ENCODE measurements at places on chromosomes 12 and 14.

- no peak for DNase-seq
These were observed 1003.8 kb downstream of the TMTC2 start for GRCh38 chr12:83690465-83690864.

DNA sequence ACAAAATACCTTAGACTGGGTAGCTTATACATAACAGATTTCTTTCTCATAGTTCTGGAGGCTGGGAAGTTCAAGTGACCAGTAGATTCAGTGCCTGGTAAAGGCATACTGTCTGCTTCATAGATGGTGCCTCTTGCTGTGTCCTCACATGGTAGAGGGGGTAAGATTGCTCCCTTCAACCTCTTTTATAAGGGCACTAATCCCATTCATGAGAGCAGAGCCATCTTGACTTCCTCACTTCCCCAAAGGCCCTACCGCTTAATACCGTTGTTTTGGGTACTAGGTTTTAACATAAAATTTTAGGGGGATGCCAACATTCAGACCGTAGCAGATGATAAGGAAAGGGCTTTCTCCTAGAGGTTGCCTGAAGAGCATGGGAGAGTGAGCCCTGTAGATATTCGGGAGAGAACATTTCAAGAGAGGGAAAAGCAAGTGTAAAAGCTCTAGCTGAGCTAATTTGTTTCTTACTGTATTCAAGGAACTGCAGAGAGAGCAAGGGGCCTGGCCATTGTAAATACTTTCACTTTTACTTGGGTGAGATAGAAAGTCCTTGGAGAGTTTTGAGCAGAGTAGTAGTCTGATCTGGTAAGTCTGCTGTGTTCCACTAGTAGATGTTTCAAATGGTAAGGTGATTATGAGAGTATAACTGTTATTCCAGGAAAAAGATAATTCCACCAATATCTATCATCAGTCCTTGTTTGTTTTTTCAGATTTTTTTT is 27.3 kb downstream of the FRS2 start:
- DNase-seq, result no peak

GRCh38 chr12:45697371-45697770 is 32.1 kb upstream of the ARID2 start:
- no peak for DNase-seq

GRCh38 chr12:17456486-17456885 is 633.5 kb downstream of the RERGL start:
- no peak for DNase-seq

DNA sequence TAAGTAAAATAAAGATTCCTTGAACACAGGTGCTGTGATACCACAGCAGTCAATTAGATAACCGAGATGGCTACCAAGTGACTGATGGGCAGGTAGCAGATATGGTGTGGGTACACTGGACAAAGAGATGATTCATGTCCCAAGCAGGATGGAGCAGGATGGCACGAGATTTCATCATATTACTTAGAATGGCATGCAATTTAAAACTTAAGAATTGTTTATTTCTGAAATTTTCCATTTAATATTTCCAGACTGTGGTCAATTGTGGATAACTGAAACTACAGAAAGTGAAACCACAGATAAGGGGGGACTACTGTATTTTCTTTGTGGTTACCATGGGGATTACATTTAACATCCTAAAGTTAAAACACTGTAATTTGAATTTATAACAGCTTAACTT is 7.5 kb upstream of the ZFP36L1 start:
- DNase-seq, result no peak

GRCh38 chr12:57891542-57892228 is 45.2 kb upstream of the CTDSP2 start:
- no peak for DNase-seq

- DNase-seq, result no peak
These were observed 10.2 kb upstream of the NYNRIN start for GRCh38 chr14:24388474-24389179.

DNA sequence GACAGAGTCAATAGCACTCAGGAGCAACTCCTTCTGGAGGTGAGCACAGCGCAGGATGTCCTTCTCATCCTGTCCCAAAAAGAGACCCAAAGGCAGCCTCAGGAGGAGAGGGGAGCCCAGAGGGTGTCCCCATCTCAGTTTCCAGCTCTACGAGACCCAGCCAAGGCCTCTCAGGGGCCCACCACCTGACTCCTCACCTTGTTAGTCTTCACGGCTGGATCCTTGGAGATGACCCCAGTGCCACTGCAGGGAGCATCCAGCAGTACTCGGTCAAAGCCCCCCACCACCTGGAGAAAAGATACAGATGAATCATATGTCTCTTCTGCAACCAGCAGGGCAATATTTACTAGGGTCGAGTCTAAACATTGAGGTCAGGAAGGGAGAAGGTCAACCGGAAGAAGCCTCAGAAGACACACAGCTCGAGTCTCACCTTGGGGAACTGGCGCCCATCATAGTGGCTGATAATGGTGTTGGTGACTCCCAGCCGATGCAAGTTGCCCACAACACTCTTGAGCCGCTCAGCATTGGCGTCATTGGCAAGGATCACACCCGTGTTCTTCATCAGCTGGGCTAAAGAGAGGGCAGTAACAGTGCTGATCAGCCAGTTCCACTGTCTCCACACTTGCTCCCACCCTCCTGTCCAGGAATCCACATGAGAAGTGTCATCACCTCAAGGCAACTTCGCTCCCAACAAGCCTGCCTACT is 4.8 kb upstream of the IFFO1 start:
- DNase-seq, result no peak

DNA sequence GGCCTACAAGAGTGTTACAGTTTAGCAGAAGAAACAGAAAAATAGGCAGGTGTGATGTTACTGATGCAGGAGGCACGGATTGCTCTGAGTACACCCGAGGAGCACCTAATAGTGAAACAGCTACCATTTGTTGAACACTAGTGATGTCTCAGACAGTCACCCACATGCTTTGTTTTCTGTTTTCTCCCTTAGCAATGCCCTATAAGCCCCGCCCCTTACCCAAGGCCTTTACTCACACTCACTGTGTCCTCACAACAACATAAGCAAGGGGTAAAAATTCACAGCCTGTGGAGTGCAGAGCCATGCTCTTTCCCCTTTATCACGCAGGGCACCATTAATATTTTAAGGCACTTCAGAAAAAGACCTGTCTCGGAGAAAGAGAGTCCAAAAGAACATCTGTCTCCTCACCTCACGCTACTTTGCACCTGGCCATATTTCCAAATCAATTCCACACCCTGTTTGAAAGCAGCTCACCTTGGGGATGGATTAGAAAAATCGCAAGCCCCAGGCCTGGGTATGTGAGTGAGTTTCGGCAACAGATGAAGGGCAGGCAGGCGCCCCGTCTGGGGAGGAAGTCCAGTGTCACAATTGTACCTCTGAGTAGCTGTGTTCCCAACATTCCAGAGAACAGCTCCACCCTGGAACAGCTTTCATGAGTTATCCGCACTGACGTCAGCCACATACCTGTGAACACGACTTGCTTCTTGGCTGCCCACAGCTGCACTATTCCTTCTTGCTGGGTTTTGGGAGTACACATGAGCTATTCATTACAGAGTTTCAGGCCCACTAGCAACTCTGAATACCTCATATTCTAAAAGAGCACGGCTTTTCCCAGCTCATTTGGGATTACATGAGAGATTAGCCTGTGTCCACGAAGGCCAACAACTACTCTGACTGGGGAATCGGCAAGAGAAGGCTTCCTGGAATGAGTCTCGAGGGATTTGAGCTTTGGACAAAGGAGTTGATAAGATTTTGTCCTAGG is 26.0 kb downstream of the MAPK1IP1L start:
- no peak for DNase-seq

DNA sequence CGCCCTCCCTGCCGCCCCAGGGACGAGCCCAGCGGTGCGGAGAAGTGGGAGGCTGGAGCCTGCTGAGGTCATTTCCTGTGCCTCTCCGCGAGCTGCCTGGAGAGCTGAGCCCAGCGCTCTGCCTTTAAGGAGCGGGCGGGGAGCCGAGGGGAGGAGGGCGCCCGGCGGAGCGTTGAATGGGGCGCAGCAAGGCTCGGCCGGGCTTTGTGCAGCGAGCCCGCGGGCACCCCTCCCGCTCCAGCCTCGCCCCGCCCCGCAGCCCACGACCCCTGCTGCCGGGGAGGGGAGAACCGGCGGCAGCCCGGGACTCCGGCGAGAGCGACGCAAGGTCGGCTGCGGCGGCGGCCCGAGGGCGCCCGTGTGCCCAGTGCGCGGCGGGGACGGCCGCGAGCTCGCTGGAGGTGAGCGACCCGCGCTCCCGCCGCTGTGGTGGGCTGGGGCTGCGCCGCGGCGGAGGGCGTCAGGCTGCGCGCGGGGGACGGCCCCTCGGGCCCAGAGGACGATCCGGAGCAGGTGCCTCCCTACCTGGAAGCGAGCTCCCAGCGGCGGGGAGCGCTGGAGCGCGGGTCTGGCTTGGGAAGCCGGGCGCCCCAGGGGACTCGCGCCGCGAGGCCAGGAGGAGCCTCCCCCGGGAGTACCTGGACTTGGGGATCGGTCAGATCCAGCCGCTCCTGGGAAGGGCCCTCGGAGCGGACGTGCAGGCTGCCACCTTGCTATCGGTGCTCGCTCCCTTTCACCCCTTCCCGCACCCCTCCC is at the start of gene PLEKHH1:
TSS of gene PLEKHH1 (plus strand) at position 293 of the 756 bp plus-strand sequence. CDS start 8,578 bp downstream, outside the sequence.
- peak; percentile 85 for DNase-seq

DNA sequence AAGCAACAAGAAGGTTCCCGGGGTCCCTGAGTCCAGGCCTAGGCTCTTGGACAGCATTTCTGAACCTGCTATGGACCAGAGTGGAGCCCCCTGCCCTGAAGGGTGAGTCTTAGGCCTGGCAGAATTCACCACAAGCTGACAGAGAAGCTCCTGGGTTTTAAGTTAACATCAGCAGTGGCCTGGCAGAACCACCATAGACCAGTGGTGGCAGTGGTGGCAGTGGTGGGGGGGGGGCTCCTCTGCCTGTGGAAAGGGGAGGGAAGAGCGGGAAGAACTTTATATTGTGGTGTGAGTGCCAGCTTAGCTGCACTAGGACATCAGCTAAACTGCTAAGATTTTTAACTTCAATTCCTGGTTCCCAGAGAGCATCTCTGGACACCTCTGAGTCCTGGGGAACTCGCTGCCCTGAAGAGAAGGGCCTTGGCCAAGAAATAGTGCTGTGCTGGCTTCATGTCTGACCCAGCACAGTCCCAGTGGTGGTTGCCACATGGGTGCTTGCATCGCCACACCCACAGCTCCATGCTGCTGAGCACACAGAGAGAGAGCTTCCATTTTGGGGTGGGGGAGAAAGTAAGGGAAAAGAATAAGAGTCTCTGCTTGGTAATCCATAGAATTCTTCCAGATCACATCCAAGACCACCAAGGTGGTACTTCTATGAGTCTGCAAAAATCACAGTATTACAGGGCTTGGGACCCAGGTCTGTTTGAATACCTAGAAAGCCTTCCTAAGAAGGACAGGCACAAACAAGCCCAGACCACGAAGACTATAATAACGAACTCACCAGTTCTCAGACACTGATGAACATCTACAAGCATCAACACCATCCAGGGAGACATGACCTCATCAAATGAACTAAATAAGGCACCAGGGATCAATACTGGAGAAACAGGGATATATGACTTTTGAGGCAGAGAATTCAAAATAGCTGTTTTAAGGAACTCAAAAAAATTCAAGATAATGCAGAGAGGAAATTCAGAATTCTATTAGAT is 20.4 kb upstream of the RNF212B start:
- no peak for DNase-seq

- no peak for DNase-seq
These were observed 98.1 kb downstream of the NEDD1 start for GRCh38 chr12:97005174-97005573.

DNA sequence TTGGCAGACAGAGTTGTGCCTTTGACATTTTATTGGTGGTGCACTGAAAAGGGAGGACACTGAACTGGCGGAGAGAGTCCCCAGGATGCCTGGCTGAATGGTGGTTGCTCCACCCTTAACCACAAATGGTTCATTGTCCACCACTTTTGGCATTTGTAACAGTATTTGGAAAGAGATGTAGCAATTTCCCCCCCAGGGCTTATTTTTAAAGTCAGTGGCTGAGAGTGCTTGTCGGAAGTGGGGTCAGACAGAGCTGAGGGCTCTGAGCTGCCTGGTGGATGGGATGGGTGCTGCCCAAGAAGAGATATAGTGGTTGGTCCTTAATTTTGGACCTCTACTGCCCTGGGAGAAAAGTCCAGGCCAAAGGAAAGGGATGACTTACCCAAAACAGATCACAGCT is 31.5 kb upstream of the FGF6 start:
- DNase-seq, result no peak

DNA sequence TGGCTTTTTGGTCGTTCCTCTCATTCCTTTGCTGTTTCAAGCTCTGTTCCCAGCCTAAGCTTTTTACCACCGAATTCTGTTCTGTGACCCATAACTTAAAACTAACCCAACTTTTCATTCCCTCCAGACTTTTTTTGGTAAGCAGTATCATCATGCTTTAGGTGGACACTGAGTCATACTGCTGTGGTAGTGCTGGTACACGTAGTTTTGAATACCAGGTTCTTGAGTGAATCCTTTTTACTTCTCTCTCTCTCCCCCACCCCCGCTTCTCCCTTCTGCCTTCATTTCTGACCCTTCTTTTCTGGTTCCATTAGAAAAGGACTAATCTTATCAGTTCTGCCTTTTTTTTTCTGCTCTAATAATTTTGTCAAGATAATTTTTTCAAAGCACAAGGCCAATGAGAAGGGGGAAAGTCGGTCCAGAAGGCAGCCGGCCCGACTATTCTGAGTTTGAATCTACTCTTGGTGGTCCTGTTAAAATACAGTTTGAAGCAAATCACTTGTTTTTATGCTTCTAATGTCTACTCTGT is 2.3 kb upstream of the MDM2 start:
- no peak for DNase-seq

DNA sequence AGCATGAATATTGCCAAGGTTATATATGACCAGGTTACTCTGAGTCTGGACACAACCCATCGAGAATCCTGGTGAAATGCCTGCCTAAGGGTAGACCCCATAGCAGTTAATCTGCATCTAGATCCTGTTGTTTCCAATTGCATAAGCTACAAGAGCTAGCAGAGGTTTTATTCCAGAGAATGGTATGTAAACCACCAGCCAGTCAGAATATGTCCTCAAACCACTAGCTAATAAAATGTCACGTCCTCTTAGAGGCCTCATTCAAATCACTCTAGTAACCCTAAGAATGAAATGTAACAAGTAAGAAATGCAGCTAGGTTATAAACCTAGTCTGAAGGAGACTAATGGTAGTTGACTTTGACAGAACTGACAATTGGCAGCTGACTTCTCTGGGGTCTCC is 9.0 kb upstream of the YLPM1 start:
- DNase-seq, result no peak

DNA sequence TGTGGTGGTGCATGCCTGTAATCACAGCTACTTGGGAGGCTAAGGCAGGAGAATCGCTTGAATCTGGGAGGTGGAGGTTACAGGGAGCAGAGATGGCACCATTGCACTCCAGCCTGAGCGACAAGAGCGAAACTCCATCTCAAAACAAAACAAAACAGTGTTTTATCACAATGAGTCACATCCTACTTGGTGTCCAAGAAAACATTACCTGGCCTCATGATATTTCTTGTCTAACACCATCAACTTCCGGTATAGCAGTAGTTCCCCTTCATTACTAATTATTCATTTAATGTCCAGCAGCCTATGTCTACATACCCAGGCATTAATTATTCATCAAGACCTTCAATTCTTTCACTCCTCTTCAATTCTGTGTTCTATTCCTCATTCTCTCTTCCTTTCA is 115.5 kb downstream of the CCDC59 start:
- no peak for DNase-seq

GRCh38 chr14:57171903-57172302 is 96.8 kb downstream of the EXOC5 start:
- DNase-seq, result no peak

Data from NCI-H345 (cell line).